ENCODE measurements at places on chromosomes 6 and 20.
A peak's percentile ranks its signal among the peaks of the same experiment; 100 is the strongest.

- DNase-seq: no peak
These were observed 87.3 kb upstream of the NHSL1 start for GRCh38 chr6:138586638-138587037.

DNA sequence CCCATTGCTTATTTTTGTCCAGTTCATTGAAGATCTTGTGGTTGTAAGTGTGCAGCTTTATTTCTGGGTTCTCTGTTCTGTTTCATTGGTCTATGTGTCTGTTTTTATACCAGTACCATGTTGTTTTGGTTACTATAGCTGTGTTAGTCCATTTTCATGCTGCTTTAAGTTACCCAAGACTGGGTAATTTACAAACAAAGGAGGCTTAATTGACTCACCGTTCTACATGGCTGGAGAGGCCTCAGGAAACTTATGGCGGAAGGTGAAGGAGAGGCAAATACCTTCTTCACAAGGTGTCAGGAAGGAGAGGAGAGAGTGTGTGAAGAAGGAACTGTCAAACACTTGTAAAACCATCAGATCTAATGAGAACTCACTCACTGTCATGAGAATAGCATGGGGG lies 29.9 kb upstream of the FERMT1 start:
- DNase-seq: no peak

- no peak for DNase-seq
These were observed 859 bp upstream of the KIF25 start for GRCh38 chr6:167996424-167997199.

DNA sequence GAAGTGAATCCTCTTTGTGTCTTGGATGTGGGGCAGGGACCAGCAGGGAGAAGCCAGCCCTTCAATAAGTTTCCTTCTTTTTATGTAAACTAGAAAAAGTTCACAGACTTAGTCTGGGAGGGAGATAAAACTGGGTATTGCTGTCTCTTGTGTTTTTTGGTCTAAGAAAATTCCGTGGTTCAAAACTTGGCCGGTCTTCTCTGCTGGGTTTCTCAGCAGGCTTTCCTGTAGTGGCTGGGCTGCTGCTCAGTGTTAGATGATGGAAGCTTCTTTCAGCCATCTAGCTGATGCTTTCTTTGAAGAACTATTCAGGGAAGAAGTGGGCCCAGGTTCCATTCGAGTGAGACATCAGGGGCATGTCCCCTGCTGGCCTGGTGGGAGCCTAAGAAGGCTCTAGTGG lies 70.7 kb upstream of the SCP2D1 start:
- no peak for DNase-seq

- peak; percentile 98 for DNase-seq
These were observed at the start of gene SPAG4 for GRCh38 chr20:35615667-35616464. SPAG4 (plus strand) TSS chr20:35615829; CDS start chr20:35616004, 175 bp downstream.

DNA sequence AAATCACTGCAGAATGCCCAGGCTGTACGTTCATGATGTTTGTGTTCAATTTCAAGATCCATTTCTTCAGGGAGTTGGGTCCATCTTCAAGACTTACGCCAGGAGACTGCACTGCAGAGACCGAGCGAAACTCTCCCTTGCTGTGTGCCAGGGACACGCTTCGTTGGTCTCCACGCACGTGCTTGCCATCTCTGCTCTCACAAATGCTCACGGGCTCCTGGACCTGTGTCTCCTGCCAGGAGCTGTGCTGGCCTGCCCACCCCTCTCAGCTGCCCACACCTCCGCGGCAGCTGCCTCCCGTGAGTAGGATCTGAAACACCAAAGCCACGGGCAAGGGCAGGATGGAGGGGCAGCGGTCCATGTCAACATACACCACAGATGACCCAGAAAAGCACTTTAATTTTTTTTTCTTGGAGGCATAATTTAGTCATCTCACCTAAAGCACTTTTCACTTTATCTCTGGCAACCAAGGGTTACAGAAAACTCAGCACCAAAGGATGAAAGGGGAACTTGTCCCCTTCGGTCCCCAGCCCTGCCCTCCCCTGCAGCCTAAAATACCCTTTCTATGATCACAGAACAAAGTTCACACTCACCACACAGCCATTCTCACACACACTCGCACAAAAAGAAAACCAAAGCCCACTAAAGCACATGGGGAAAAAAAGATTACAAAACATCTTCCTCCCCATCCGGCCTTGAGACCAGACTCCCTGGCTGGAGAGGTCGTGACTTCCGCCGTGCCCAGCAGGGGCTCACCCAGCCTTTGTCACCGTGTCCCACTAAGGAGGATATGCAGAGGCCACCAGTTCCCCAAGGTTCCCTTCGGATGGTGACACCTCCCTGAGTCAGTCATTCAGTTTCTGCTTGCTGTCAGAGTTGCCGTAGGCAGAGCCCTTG lies 137.9 kb downstream of the AGPAT4 start:
- DNase-seq: no peak

DNA sequence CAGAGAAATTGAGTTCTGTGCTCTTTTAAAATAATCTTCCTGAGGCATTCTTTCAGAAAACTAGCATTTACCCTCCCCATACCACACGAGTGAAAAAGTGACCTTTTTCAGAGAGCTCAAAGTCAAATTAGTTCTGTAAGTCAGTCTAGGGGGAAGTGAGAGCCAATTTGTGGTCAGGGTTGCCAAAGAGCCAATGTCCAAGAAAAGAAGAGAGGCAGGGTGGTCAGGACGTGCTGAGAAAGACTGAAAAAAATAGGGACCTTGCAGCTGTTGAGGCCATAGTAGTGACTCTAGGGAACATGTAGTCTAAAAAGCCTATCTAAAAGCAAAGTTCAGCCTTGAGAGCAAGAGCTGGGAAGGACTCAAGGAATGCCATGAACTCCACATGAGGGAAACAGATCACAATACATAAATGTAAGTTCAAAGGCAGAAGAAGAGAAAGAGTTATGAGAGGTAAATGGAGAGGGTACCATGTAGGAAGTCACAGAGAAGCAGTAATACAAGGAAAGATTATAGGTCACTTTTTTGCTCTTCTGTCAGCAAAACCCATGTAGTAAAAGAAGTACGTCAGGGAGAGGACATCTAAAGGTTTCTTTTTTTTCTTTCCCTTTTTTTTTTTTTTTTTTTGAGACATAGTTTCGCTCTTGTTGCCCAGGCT lies 565.1 kb upstream of the FLRT3 start:
- DNase-seq: no peak

GRCh38 chr6:153043719-153044118 lies 41.2 kb upstream of the MTRF1L start:
- peak; percentile 11 for DNase-seq

- DNase-seq: no peak
These were observed 38.8 kb downstream of the PPARD start for GRCh38 chr6:35381132-35381531.

- DNase-seq: no peak
These were observed 413.5 kb downstream of the BCKDHB start for GRCh38 chr6:80519811-80520594.

DNA sequence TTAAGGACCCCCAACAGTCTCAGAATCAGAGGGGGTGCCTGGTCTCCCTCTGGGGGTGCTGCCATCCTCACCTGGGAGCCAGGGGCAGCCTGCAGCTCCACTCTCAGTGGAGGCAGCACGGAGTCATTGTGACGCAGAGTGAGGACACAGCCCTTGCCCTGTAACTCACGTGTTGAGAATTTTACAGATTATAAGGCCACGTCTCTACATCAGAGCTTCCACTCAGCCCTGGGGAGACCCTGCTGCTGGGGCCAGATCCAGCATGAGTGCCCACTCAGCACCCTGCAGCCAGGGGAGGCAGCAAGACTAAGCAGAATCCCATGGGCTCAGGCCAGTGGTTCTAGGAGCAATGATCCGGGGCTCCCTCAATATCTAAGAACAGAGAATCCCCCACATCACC lies 137.4 kb upstream of the AFDN start:
- no peak for DNase-seq

GRCh38 chr20:57393321-57394120 lies 2.3 kb downstream of the RBM38 start:
- no peak for DNase-seq

GRCh38 chr6:28003059-28003458 lies 46.0 kb downstream of the OR2B6 start:
- no peak for DNase-seq
